ENCODE measurements at places on chromosomes 7 and 10.

GRCh38 chr7:44729949-44730590 lies 18.6 kb upstream of the ZMIZ2 start:
- DNase-seq, result no peak

DNA sequence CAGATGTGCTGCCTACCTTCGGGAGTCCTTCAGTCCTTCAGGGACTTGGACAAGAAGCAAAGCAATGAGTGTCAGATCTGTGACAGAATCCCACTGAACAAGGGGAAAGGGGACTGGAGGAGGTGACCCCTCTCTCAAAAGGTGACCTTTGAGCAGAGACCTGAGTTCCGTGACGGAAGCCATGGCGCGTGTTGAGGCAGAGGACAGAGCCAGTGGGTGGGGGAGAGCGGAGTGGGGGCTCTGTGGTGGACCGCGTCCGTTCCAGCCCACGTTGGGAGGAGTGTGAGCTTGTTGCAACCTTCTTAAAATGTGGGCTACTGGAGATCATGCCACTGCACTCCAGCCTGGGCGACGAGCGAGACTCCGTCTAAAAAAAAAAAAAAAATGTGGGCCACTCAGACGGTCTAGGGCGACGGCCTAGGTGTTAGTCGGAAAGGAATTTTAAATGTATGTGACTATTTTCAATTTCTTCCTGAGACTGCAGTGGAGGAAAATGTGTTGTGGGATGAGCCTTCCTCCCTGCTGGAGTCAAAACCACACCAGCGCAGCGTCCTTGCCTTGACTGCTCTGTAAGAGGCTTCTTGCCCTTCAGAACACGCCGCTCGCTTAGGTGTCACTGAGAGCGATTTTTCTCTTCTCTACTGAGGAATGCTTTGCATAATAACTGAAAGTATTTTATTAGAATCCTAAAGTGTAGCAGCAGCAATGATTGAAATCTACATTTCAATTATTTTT lies 272.7 kb downstream of the CELF2 start:
- no peak for DNase-seq

- no peak for DNase-seq
Measured at GRCh38 chr10:113555751-113556150, 2.9 kb downstream of the HABP2 start.

DNA sequence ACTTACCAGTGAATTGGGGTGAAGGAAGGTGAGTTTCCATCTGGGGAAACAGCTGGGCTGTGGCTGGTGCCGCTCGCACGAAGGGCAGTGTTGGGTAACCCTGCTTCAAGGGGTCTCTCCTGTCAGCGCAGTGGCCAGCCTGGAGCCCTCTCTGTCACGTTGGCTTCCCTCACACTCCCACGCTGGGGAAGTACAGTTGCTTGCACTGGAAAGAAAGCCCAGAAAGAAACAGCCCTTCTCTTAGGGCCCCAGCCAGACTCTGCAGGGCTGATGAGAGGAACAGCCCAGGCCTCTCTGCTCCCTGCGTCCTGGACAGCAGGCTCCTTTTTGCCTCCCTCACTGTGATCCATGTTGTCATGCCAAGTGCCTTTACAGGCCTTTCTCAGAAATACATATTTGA lies 40.3 kb upstream of the TRIM8 start:
- no peak for DNase-seq

- no peak for DNase-seq
Measured at GRCh38 chr7:96953676-96954513, 51.5 kb upstream of the DLX6 start.

- no peak for DNase-seq
Measured at GRCh38 chr10:24920907-24921881, 31.2 kb downstream of the PRTFDC1 start.

DNA sequence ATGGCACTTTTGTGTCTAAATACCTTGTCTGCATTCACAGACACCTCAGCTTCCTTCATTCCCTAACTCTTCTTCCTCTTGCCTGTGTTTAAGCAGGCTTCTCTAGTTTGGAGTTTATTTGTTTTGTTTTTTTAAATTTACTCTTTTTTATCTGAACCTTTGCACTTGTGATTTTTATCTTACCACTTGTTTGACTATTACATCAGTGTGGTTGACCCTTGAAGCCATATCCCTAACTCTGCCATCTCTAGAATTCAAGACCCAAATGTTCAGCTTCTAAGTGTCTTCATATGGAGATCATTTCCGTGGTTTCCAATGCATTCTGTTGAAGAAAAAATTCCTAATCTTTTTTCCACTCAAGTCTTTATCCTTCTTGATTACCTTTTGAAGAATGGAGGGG lies 233.3 kb downstream of the KIAA1217 start:
- no peak for DNase-seq

- DNase-seq, result no peak
Measured at GRCh38 chr7:27207348-27207985, 7.6 kb upstream of the HOXA13 start.

Measured in activated T-helper 1 cell treated with Interleukin-2 at 50 U/mL for 16 hours (primary cell).